ENCODE measurements at places on chromosomes 12 and 14. TPM values are rescaled to one million over a fixed set of nuclear protein-coding genes. Genes with fewer than 3 reads are reported as not detected.

DNA sequence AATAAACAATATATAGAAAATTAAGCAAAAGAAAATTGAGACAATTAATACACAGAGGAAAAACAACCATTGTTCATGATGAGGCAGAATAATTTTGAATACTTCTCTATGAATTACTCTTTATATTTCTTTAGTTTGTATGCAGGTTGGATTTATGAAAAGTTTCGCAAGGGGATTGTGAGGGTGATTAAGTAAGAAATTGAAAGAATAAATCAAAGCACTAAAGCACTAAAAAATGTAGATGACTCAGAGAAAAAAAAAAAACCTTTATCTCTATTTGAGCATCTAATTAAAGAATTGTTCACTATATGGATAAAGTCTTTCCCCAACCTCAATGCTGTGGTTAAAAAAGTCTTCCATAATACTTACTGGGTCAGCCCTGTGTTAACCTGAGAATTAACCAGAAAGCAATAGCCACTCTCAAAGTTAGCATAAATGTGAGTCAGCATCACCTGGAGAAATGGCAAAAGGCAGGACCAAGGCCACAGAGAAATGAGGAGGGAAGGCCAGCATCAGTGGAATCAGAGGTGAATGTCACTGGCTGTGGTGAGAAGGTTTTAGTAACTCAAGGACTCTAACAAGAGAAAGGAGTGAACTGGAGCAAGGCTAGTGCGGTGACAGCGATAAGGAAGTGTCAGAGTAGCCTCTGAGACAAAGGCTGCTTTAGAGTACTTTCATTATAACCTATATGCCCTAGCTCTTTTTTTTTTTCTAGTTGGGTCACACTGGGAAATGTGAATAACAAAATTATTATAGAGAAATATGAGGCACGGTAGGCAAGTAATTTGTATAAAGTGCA is 310.4 kb downstream of the KCNC2 start:
- H3K36me3 ChIP-seq: no peaks in the 10 kb centered on the region
- H3K27me3 ChIP-seq: no peaks in the 10 kb centered on the region
- DNase-seq: no peak
- H3K4me3 ChIP-seq: no peak overlapping the region

Gene FOXN4
- not detected for polyA plus RNA-seq

GRCh38 chr12:89710873-89711750 is 2.5 kb upstream of the ATP2B1 start:
- no peaks in the 10 kb centered on the region for H3K36me3 ChIP-seq
- H3K27ac ChIP-seq: no peak overlapping the region
- no peaks in the 10 kb centered on the region for H3K27me3 ChIP-seq
- H3K4me3 ChIP-seq: peak overlapping the region; percentile 100

- DNase-seq: no peak
- no peak overlapping the region for H3K27ac ChIP-seq
- no peak overlapping the region for H3K4me3 ChIP-seq
- peaks cover 74% of the 10 kb centered on the region for H3K36me3 ChIP-seq
- no peaks in the 10 kb centered on the region for H3K27me3 ChIP-seq
- H3K4me1 ChIP-seq: no peaks in the 10 kb centered on the region
These were observed 71.0 kb downstream of the TRAFD1 start for GRCh38 chr12:112196196-112196875.

DNA sequence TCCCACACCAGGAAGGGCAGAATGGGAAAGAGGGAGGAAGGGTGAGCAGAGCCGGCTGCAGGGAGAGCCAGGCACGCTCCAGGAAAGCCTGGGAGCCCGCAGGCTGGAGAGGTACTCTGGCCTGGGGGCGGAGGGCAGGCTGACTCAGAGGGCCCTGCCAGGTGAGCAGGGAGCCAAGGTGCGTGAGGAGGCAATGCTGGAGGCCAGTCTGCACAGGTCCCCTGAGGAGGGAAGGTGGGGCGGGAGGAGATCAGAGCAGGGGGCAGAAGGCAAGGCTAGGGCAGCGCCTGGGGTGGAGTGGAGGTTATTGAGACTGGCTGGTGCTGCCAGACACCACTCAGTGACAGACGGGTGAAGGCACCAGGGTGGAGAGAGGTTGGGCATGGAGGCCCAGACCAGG is 385.0 kb downstream of the BCL11B start:
- no peaks in the 10 kb centered on the region for H3K36me3 ChIP-seq
- no peak overlapping the region for H3K4me3 ChIP-seq
- no peak for DNase-seq

DNA sequence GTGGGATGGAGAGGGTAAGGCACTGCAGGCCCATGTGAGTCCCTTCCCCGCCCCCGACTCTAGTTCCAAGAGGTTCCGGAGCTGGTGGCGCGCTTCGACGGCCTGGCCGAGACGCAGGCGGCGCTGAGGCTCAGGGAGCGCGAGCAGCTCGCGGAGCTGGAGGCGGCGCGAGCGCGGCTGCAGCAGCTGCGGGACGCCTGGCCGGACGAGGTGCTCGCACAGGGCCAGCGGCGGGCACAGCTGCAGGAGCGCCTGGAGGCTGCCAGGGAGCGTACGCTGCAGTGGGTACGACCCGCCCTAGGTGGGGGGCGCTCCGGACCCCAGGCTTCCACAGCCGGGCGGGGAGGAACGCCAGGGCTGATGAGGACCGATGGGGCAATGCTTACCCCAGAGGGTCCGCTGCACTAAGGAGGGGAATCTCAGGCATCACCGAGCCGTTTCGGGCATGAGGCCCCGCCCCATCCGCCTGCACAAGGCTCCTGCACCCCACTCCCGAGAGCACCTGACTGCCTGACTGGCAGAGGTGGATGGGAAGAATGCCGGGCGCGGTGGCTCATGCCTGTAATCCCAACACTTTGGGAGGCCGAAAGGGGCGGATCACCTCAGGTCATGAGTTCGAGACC is 4.9 kb downstream of the CFAP73 start:
- no peak overlapping the region for H3K27ac ChIP-seq
- H3K36me3 ChIP-seq: peaks cover 18% of the 10 kb centered on the region
- no peak for DNase-seq
- no peak overlapping the region for H3K4me3 ChIP-seq
- H3K27me3 ChIP-seq: peaks cover 60% of the 10 kb centered on the region

Gene OR6C2
- not detected for polyA plus RNA-seq

DNA sequence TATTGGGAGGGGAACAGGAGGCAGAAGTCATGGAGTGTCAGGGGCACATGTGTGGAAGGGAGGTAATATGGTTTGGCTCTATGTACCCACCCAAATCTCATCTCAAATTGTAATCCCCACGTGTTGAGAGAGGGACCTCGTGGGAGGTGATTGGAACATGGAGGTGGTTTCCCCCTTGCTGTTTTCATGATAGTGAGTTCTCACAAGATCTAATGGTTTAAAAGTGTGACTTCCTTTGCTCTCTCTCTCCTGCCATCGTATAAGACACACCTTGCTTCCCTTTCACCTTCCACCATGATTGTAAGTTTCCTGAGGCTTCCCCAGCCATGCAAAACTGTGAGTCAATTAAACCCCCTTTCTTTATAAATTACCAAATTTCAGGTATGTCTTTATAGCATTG is 41.6 kb upstream of the CDK17 start:
- H3K36me3 ChIP-seq: no peaks in the 10 kb centered on the region
- H3K27ac ChIP-seq: no peak overlapping the region
- no peaks in the 10 kb centered on the region for H3K27me3 ChIP-seq

Gene SLC38A4
- polyA plus RNA-seq: not detected

DNA sequence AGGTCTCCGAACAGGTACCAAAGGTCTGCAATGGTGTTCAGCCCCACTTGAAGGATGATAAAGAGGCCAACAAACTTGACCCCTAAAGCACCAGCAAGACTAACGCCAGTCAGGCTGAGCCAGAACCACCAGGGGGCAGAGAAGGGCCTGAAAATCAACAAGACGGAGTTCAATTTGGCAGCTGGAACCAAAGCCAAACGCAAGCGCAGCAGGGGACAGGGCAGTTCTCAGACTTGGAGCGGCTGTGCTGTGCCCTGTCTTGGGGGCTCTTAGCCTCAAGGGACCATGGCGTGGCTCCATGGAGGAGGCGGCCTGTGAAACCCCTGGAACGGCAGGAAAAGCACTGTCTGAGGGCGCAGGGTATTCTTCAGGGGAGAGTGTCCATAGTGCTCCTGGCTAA is 19.6 kb downstream of the POMT2 start:
- H3K36me3 ChIP-seq: peaks cover 7% of the 10 kb centered on the region
- DNase-seq: peak; percentile 41
- no peak overlapping the region for H3K4me3 ChIP-seq
- no peaks in the 10 kb centered on the region for H3K27me3 ChIP-seq
- peaks cover 8% of the 10 kb centered on the region for H3K4me1 ChIP-seq

DNA sequence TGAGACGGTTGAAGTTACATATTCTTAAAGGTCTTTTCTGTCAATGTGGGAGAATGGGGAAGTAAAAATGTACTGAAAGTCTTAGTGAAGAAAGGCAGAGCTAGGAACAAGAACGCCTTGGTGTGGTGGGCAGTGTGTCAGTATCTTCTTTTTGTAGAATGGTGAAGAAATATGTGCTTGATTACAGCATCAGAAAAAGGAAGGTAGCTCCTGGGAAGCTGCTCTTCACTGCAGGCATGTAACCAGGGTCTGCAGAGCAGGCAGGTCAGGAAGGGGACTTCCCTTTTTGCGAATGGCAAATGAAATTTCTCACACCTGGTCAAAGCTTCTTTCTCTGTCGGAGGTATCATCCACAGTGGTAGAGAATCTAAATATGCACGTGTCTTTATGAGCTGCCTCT is 226.2 kb downstream of the ADAMTS20 start:
- peak; percentile 2 for DNase-seq
- no peaks in the 10 kb centered on the region for H3K4me1 ChIP-seq
- no peak overlapping the region for H3K4me3 ChIP-seq
- H3K36me3 ChIP-seq: no peaks in the 10 kb centered on the region
- H3K27me3 ChIP-seq: no peaks in the 10 kb centered on the region

DNA sequence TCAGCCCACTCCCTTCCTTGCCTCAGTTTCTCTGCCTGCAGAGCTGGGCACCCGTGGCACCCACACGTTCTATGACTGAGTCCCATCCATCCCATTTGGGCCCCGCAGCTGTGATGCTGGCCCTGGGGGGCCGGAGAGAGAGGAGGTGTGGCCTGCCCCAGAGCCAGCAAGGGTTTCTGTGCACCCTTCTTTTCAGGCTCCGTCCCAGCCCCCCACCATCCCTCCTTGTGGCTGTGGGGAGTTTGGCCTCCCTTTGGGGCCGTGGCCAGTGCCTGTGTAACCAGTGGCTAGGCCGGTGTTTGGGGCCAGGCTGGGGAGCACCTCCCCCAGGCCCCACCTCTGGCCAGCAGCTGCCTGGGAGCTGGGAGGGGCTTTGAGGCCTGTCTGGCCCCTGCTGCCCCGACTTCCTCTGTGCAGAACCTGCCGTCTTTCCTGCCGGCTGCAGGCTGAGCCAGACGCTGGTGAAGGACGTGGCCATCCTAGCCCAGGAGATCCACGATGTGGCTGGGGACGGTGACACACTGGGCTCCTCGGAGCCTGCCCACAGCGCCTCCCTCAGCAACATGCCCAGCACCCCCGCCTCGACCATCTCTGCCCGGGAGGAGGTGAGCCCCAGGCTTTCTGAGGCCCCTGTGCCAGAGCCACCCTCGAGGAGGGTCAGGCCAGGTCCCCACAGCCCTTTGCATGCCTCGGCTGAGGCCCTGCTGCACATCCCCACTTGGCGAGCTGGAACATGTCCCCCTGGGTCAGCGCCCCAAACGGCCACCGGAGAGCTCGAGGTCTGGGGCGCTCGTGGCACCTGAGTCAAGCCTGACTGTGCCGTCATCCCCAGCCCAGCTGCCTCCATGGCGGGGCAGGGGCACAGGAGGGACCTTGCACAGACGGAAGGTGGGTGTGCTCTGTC is 27.7 kb downstream of the CEP170B start:
- no peaks in the 10 kb centered on the region for H3K4me1 ChIP-seq
- no peak overlapping the region for H3K4me3 ChIP-seq
- H3K27me3 ChIP-seq: no peaks in the 10 kb centered on the region
- no peaks in the 10 kb centered on the region for H3K36me3 ChIP-seq

DNA sequence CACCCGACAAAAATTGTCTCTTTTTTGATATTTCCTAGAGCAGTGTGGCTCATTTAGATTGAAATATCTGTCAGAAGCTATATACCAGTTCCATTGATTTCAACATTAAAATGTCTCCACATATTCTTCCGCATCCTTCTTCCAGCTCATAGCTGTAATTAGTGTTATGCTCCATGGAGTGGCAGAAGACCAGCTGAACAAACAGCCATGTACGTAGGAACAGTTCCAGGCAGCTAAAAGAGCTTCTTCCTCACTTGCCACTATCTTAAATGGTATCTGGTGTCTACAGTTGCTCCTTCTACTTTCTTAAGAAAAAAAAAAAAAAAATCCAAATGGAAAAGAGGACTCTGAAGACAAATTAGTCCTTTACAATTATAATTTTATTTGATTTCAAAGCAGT is 848.0 kb downstream of the DIO2 start:
- no peaks in the 10 kb centered on the region for H3K27me3 ChIP-seq
- no peak for DNase-seq
- no peaks in the 10 kb centered on the region for H3K36me3 ChIP-seq
- no peaks in the 10 kb centered on the region for H3K4me1 ChIP-seq
- H3K27ac ChIP-seq: no peak overlapping the region
- no peak overlapping the region for H3K4me3 ChIP-seq

DNA sequence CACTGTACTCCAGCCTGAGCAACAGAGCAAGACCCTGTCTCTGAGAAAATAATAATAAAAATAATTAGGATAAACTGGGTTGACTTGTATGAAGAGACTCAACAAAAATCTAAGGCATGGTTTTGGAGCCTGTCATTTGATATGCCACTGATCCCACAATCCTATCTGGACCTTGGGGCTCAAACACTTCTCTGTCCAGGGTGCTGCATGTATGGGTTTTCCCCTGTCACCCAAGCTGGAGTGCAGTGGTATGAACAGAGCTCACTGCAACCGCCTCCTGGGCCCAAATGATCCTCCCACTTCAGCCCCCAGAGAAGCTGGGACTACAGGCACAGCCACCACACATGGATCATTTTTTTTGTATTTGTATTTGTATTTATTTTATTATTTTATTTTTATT is 5.3 kb upstream of the VSIG10 start:
- H3K36me3 ChIP-seq: no peaks in the 10 kb centered on the region
- no peak overlapping the region for H3K27ac ChIP-seq
- H3K4me1 ChIP-seq: peaks cover 6% of the 10 kb centered on the region
- no peaks in the 10 kb centered on the region for H3K27me3 ChIP-seq
- no peak overlapping the region for H3K4me3 ChIP-seq

DNA sequence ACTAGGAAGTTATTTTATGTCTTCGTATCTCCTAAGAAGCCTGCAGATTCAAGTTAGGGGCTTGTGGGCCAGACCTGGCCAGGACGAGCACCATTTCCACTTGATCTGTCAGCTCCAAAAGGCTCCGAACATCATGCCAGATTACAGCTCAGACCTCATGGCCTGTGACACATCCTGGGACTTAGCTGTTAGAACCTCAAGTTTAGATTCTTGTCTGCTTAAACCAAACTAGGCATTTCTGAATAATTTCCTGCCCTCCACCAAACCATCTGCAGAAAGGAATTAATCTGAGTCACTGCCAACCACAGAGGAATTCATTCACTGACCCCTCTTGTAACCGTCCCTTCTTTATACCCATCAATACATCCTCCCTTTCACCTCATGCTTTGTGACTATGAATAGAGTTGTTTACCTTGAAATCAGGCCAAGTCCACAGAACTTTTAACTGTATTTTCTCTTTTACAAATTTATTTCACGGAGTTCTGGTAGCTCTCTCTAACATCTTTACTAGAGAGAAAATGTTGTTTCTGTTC is 120.3 kb downstream of the FBXL14 start:
- H3K27ac ChIP-seq: no peak overlapping the region
- H3K36me3 ChIP-seq: no peaks in the 10 kb centered on the region
- DNase-seq: peak; percentile 15
- no peaks in the 10 kb centered on the region for H3K27me3 ChIP-seq
- H3K4me3 ChIP-seq: no peak overlapping the region
- H3K4me1 ChIP-seq: peaks cover 18% of the 10 kb centered on the region

All from CD14-positive monocyte (primary cell).